Stimulated activated CD4-positive, alpha-beta T cell treated with anti-CD3 and anti-CD28 coated beads, Interleukin-12 subunit alpha, Interleukin-12 subunit beta, amount 100 ng/mL, for 4 hours (primary cell): ENCODE measurements at places on chromosomes 6 and 20.

DNA sequence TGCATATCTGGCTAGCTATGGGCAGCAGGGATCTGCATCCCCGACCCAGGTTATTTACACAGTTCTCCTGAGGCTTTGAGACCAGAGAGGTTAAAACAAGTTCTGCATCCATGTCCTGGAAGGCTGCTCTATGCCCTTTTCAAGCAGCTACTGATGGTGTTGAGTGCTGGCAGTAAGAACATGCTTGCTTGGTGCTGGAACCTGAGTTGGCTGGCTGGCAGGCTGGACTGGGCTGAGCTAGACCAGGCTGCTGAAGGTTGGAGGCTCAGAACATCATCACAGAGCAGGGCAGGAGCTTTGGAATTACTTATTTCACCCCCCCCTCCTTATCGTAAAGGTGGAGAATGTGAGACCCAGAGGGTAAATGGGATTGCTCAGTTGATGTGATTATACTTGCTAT, 16.9 kb upstream of the LRFN2 start:
- DNase-seq: no peak

GRCh38 chr6:133817460-133818047, 71.4 kb upstream of the TCF21 start:
- DNase-seq: peak; percentile 39

- DNase-seq: no peak
Observed at GRCh38 chr20:41361757-41362747, 4.6 kb downstream of the EMILIN3 start.

DNA sequence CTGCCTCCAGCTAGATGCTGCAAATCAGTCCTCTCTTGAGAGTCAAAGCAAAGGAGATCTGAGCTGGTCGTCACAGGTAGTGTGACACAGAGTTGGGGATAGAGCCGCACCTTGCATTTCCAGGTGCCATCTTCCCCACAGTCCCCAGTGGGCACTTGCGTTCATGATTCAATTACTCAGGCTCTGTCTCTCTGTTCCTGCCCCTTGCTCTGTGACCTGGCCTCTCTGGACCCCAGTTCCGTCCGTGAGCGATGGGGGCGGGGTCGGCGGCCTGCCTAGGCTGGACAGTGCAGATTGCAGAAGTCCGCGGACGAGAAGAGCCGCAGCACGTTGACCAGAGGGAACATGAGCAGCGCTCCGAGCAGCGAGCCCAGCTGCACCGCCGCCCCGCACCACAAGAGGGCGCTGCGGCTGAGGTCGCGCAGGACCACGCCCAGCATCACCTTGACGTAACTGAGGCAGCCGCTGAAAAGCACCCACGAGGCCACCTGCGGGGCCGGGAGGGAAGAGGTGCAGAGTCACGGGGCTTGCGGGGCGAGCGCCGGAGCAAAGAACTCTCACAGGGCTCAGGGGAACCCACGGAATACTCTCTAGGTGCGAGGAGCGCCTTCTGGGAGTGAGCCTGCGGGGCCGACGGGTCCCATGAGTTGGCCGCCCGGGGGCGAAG, 7.4 kb downstream of the SLC52A3 start:
- DNase-seq: peak; percentile 28

- DNase-seq: no peak
Observed at GRCh38 chr20:63273059-63273579, 506 bp downstream of the ARFGAP1 start.

DNA sequence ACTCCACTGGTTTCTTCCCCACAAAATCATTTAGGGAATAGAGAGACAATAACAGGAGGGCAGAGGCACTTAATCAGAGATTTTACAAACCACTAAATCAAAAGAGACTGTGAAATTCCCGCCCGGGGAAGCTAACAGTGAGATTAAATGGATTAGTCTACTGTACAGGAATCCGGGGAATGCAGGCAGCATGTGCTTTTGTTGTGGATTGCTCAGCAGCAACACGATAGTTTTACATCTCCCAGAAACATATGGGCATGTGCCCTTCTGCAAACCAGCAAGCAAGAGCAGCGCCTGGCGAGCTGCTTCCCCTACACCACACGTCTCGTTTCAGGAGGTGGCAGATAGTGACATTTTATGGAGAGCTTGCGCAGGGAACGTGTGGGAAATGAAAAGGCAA, 382.3 kb downstream of the CD83 start:
- DNase-seq: no peak

GRCh38 chr6:79378957-79379356, 144.5 kb upstream of the HMGN3 start:
- DNase-seq: no peak

- peak; percentile 52 for DNase-seq
Observed at GRCh38 chr6:42030585-42031506, 19.5 kb upstream of the TAF8 start.
